ENCODE measurements at places on chromosomes 3 and 15.

DNA sequence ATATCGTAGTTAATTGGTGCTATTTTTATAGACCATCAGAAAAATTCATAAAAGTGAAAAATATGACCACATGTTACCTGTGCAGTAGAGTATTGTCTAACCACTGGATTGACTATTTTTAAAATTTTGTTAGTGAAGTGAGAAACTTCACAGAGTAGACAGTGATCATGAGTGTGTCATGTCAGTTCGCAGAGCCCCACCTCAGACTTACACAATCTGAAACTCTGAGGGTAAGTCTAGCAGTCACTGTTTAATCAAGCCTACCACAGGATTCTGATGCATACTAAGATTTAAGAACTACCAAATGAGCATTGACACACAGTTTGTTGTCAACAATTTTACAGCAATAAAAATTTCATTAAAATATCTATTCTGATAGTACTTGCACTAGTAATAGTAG lies 552.9 kb upstream of the SUCLG2 start:
- no peak for DNase-seq

GRCh38 chr15:53210653-53211052 lies 420.5 kb upstream of the ONECUT1 start:
- no peak for DNase-seq

DNA sequence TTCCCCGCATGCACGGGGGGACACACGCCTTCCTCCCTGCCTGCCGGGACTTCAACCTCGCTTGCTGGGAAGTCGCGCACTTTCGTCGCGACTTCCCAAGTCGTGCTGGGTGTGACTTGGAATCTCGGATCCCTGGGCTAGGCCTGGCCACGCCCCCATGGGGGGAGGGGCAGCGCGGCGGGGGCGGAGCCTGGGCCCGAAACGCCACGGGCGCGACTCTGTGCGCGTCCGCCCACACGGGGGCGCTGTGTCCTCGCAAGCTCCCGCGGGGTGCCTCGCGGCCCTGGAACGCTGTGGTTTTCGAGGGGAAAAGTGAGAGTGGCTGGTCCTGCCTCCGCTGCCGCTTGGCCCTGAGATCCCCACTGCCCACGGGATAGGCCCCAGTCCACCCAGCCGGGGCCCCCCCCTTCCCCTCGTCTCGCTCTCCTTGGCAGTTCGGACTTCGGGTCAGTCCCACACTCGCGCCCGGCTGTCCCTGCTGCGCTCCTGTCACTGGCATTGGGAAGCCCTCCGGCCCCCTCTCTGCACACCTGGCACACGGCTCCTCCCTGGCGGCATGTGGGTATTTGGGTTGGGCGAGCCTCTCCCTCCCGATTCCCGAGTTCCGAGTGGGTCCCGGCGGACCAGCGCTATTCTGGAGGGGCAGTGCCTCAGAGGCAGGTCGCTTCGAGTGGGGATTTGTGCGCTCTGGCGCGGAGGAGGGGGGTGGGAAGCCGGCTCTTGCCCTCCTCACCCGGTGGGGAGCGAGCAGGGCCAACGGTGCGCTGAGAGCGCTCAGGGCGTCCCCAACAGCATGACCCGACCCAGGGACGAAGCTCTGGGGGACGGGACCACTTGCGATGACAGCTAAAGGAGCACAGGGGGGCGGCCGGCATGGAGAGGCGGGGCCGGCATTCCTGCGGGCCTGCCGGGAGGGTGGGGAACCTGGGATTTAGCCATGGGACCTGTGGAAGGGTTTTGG lies 23.6 kb downstream of the SEC61A1 start:
- DNase-seq = peak; percentile 75

DNA sequence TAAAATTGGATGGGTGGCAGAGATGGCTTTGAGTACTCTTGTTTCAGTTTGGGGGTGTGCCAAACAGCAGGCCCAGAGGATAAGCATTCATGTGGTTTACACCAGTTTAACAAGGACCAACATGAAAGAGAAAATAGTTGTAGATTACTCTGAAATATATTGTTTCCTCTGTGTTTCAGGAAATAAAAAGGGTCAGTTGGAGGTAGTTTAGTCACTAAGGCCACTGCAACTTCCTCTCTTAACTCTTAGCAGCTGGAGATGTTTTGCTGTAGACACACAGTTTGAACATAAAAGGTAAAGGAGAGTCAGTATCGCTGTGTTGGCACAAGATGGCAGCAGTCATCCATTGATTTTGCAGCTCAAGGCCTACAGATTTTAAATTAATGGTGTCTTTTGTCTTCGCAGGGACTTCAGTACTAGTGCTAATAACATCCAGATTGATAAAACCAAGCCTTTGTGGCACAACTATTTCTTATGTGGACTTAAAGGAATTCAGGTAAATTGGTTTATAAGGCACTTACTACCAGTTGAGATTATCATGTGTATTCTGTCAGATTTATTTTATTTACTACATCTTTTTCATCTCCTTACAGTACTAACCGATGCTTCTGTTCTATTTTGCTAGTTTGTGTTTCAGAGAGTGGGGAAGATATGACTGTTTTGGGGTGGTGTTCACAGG lies 65.5 kb downstream of the GALK2 start:
- peak; percentile 21 for DNase-seq

GRCh38 chr3:190597291-190597690 lies 83.4 kb downstream of the IL1RAP start:
- DNase-seq = no peak

GRCh38 chr3:119300991-119301391 lies 6.8 kb downstream of the ARHGAP31 start:
- DNase-seq = no peak

Measured in stimulated activated CD4-positive, alpha-beta T cell treated with anti-CD3 and anti-CD28 coated beads, Interleukin-1b, Interleukin-23, amount 100 ng/mL, for 24 hours (primary cell).